ENCODE measurements at places on chromosomes 3 and 15. TPM values are rescaled to one million over a fixed set of nuclear protein-coding genes. Genes with fewer than 3 reads are reported as not detected.

The SPINK8 gene
- not detected for total RNA-seq

The PLCH1 gene
- total RNA-seq, result 0.34 TPM

The GOLGA8J gene
- not detected for total RNA-seq

The NECTIN3 gene
- total RNA-seq, result 2.4 TPM

The TPRG1 gene
- total RNA-seq, result 0.34 TPM

The NEO1 gene
- 65.9 TPM for total RNA-seq

The SENP2 gene
- total RNA-seq, result 51.1 TPM

The MRPL47 gene
- total RNA-seq, result 54.3 TPM

The SLC28A1 gene
- total RNA-seq, result not detected

The SATB1 gene
- 37.7 TPM for total RNA-seq

The TMC3 gene
- total RNA-seq, result not detected

The NUSAP1 gene
- 3.5 TPM for total RNA-seq

The IL5RA gene
- not detected for total RNA-seq

The CNOT10 gene
- 26.3 TPM for total RNA-seq

The ALDH1A2 gene
- total RNA-seq, result 0.85 TPM

The SMAD6 gene
- under 0.01 TPM for total RNA-seq

The PLA1A gene
- 0.14 TPM for total RNA-seq

The SERPINI2 gene
- total RNA-seq, result not detected

The SIDT1 gene
- total RNA-seq, result 2.3 TPM

The EPHA3 gene
- total RNA-seq, result 0.14 TPM

The NAA80 gene
- 2.9 TPM for total RNA-seq

The FRMD5 gene
- total RNA-seq, result 2.7 TPM

The ZNF774 gene
- 8.5 TPM for total RNA-seq

The FEZF2 gene
- total RNA-seq, result not detected

The PLCL2 gene
- 5.4 TPM for total RNA-seq

The MME gene
- total RNA-seq, result 16.1 TPM

The MUC20 gene
- 1.7 TPM for total RNA-seq

The SLCO2A1 gene
- under 0.01 TPM for total RNA-seq

The RBP2 gene
- total RNA-seq, result not detected

The CLDN11 gene
- total RNA-seq, result 0.43 TPM

The VILL gene
- 45.5 TPM for total RNA-seq

The GCNT3 gene
- total RNA-seq, result 3.4 TPM

The POLQ gene
- total RNA-seq, result 1.0 TPM

The GOLGA8M gene
- not detected for total RNA-seq

The C3orf52 gene
- total RNA-seq, result 15.4 TPM

The CHST13 gene
- total RNA-seq, result not detected

The KNG1 gene
- not detected for total RNA-seq

The A4GNT gene
- not detected for total RNA-seq

The ARRDC4 gene
- total RNA-seq, result 5.1 TPM

The TMEM266 gene
- total RNA-seq, result 0.34 TPM

The GABRR3 gene
- not detected for total RNA-seq

The COL6A5 gene
- total RNA-seq, result not detected

The TEX55 gene
- total RNA-seq, result not detected
